ENCODE measurements at places on chromosomes 2 and 18. TPM values are rescaled to one million over a fixed set of nuclear protein-coding genes. Genes with fewer than 3 reads are reported as not detected.

The CNGA3 gene
- not detected for polyA plus RNA-seq

The NEUROD1 gene
- polyA plus RNA-seq, result not detected

The KCNJ3 gene
- polyA plus RNA-seq, result 7.4 TPM

The FAM110C gene
- 13.5 TPM for polyA plus RNA-seq

The KIAA1328 gene
- polyA plus RNA-seq, result 10.7 TPM

The G6PC2 gene
- 0.05 TPM for polyA plus RNA-seq

The ZNF892 gene
- 4.8 TPM for polyA plus RNA-seq

The CD8A gene
- 0.23 TPM for polyA plus RNA-seq

The CRYGD gene
- polyA plus RNA-seq, result not detected

The HOXD1 gene
- 7.8 TPM for polyA plus RNA-seq

The GPR155 gene
- 6.1 TPM for polyA plus RNA-seq

The VIT gene
- polyA plus RNA-seq, result not detected

The MYO7B gene
- polyA plus RNA-seq, result 20.2 TPM

The CNTNAP5 gene
- polyA plus RNA-seq, result 0.19 TPM

The MARS2 gene
- 8.5 TPM for polyA plus RNA-seq

The ANTXR1 gene
- polyA plus RNA-seq, result 93.7 TPM

The TXNDC9 gene
- polyA plus RNA-seq, result 39.2 TPM

The B3GNT7 gene
- polyA plus RNA-seq, result 3.7 TPM

The PTPN4 gene
- polyA plus RNA-seq, result 23.5 TPM

The SPATA3 gene
- polyA plus RNA-seq, result not detected

The TUBA4B gene
- 0.90 TPM for polyA plus RNA-seq

The IRS1 gene
- polyA plus RNA-seq, result 13.0 TPM

The ACMSD gene
- polyA plus RNA-seq, result 44.7 TPM

The TSPYL6 gene
- polyA plus RNA-seq, result not detected

The BCL2L11 gene
- 22.1 TPM for polyA plus RNA-seq

The TNFAIP6 gene
- 1.8 TPM for polyA plus RNA-seq

The DCC gene
- 10.5 TPM for polyA plus RNA-seq

The UNC80 gene
- 1.3 TPM for polyA plus RNA-seq

The BOLL gene
- not detected for polyA plus RNA-seq

The SLC35F5 gene
- 143 TPM for polyA plus RNA-seq

The DOK1 gene
- 10.2 TPM for polyA plus RNA-seq

The CKAP2L gene
- polyA plus RNA-seq, result 13.9 TPM

The POMC gene
- 4.9 TPM for polyA plus RNA-seq

The PSTPIP2 gene
- polyA plus RNA-seq, result 9.6 TPM

The NIF3L1 gene
- 38.6 TPM for polyA plus RNA-seq

The SP5 gene
- polyA plus RNA-seq, result 0.69 TPM

The TRPM8 gene
- polyA plus RNA-seq, result 0.31 TPM

The SCYGR4 gene
- polyA plus RNA-seq, result not detected

The AQP12A gene
- 1.0 TPM for polyA plus RNA-seq

The SMYD1 gene
- polyA plus RNA-seq, result not detected

The MAL gene
- polyA plus RNA-seq, result 402 TPM

The IL1RL2 gene
- 1.00 TPM for polyA plus RNA-seq

The CFC1B gene
- not detected for polyA plus RNA-seq

The DPY30 gene
- polyA plus RNA-seq, result 121 TPM

The ABHD1 gene
- 1.2 TPM for polyA plus RNA-seq

The IL36B gene
- not detected for polyA plus RNA-seq

The CCNYL1 gene
- 22.7 TPM for polyA plus RNA-seq

The CCDC93 gene
- 42.8 TPM for polyA plus RNA-seq

The ENOSF1 gene
- polyA plus RNA-seq, result 81.4 TPM

The TMEM169 gene
- polyA plus RNA-seq, result 14.9 TPM

The NOL4 gene
- polyA plus RNA-seq, result 3.8 TPM

The CDH20 gene
- 3.4 TPM for polyA plus RNA-seq

The SERPINB13 gene
- not detected for polyA plus RNA-seq

The CRYGC gene
- polyA plus RNA-seq, result not detected

The MC5R gene
- polyA plus RNA-seq, result 0.24 TPM

The TXNDC2 gene
- 0.14 TPM for polyA plus RNA-seq

The PDE1A gene
- polyA plus RNA-seq, result 23.3 TPM

The LRATD1 gene
- polyA plus RNA-seq, result 25.8 TPM

The LRRC30 gene
- polyA plus RNA-seq, result 0.21 TPM

Measured in right renal pelvis (tissue), 4 donors.